ENCODE measurements at places on chromosomes 13 and 19.

DNA sequence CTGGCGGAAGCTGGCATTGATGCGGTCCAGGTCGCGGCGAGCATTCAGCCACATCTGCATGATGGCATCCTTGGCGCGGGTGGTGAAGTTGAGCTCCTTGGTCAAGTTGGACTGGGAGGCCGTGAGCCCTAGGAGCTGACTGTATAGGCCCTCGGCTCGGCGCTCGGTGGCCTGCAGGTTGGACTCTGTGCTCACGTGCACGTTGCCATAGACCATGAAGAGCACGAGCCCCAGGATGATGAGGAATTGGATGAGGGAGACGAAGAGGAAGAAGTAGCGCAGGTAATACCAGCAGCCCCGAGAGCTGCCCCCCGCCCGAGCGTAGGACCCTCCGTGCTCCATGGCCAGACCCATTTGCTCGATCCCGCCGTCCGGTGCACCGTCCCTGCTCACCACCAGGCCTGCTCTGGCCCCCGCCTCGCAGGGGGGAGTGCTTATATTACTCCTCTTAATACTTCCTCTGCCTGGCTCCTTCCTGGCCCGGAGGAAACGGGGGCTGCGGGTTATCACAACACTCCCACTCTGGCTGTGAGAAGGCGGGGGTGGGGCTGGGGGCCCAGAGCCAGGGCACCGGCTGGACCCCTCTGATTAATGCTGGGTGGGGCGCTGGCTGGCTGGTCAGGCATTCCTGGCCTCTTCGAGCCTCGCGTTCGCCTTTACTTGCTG is at the start of gene PLVAP:
PLVAP (minus strand) TSS at position 408 of the 666 bp plus-strand sequence; CDS start at position 354, 54 bp downstream.
- DNase-seq, result no peak

- DNase-seq, result no peak
Measured at GRCh38 chr19:14779151-14779550, 791 bp upstream of the ADGRE2 start.

- no peak for DNase-seq
Measured at GRCh38 chr19:18657590-18658365, 20.9 kb downstream of the KLHL26 start.

- no peak for DNase-seq
Measured at GRCh38 chr13:112747256-112747655, 57.4 kb downstream of the ATP11A start.

- no peak for DNase-seq
Measured at GRCh38 chr19:32219881-32220472, 125.4 kb upstream of the ZNF507 start.
